ENCODE measurements at places on chromosomes 7 and 10.
A peak's percentile ranks its signal among the peaks of the same experiment; 100 is the strongest.

GRCh38 chr7:37047260-37047659 is 323.0 kb upstream of the AOAH start:
- no peak for DNase-seq

DNA sequence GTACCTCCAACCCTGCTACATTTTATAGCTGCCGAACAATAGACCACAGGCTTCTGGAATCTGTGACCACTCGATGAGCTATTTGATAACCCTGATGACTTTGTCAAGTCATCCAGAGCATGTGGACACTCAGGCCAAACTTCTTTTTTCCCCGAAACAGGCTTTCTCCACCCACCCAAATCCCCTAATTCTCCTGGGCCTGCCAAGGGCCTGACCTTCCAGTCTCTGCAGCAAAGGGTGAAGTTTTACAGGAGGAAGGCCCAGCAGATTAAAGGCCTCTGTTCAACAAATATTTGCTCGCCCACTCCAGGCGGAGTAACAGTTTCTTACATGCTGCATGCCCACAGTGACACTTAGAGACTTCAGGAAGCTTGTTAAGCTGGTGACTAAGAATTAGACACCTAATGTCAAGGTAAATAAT is 2.0 kb downstream of the JCAD start:
- no peak for DNase-seq

GRCh38 chr7:143012001-143012400 is 14.9 kb downstream of the OR9A2 start:
- DNase-seq: no peak

DNA sequence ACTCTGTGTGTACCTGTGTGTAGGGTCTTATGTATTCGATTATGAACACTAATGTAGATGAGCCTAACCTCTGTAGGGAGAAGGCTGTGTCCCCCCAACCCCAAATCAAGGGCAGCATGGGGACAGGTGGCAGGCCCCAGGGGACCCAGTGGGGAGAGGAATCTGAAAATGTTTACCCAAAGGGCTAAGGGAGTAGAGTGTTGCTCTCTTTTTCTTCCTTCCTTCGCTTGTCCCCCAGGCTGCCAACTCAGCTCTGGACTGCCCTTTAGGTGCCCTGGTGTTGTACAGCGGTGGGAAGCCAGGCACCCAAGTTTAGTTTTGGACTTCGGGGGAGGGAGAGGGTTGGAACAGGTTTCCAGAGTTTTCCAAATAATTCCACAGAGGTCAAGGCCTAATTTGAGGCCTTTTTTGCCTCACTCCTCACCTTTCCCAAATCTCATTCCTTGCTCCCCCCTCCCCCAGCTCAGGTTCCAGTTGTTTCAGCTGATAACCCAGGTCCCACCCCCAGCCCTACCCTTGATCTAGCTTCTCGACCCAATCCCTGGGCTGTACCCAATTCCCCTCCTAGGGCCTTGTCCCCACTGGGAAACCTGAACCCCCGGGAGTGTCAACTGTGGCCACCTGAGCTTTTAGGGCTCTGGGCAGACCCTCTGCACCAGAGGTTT is 9.1 kb upstream of the PAX2 start:
- DNase-seq: no peak

DNA sequence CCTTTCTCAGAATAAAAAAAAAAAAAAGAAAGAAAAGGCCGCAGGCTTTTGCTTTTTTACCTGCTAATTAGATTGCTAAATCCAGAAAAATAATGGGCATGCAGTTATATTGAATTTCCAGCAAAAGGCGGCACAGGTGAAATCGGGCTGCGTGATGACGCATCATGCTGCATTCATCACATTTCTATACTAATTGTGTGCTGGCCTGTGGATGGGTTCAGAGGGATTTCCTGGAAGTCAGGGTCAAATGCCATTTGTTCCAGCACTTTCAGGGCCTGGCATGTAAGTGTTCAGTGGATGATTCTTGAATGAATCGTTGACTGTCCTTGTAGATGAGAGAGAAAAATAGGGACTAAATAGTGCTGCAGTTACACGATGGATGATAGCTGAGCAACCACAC is 292.7 kb downstream of the CAMK1D start:
- no peak for DNase-seq

GRCh38 chr10:34826857-34827766 is 12.0 kb upstream of the PARD3 start:
- no peak for DNase-seq

DNA sequence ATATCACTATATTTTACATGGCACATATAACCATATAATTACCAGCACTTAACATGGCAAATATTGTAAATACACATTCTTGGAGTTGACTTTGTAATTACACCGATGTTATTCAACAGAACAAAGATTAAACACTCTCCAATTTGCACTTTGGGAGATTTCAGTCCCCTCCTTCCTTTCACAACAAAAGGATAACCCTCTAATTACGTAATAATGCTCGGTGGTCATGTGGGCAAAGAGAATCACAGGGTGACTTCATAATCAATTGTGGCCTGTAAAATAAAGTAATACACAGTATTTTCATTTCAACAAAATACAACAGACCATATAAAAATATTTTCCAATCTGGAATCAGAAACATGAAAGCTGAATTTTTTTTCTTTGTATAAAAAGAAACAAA is 73.2 kb downstream of the RHOBTB1 start:
- DNase-seq: no peak

GRCh38 chr7:33420311-33420940 is 291.1 kb downstream of the BBS9 start:
- DNase-seq: no peak

DNA sequence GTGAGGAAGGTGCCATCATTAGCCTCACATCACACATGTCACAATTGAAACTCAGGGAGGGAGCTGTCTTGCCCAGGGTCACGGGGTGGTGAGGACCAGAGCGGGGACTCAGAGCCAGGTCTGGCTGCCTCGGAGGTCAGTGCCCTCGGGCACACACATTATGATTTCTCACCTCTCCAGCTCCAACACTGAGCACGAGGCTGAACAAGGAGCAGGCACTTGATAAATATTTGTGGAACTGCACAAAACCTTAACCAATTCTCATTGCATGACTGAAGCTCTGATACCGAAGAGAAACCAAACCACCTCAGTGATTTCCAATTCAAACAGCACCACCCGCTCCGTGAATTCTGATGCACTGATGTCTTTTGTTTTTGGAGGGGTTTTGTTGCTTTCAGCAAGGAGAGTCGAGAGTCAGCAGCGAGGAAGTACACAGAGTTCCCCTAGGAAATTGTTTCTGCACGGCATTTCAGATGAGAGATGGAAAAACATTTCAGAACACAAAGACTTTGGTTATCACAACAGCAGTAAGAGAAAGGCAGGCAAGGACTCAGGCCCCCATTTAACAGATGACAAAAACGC is 55.3 kb upstream of the ZMIZ1 start:
- no peak for DNase-seq

GRCh38 chr10:45253183-45253914 is 62.1 kb downstream of the OR13A1 start:
- no peak for DNase-seq

GRCh38 chr7:22833113-22833855 is 10.6 kb upstream of the TOMM7 start:
- no peak for DNase-seq

- DNase-seq: no peak
Observed at GRCh38 chr10:10141782-10142382, 875.8 kb upstream of the CELF2 start.

GRCh38 chr10:20396701-20397100 is 500.4 kb downstream of the NEBL start:
- no peak for DNase-seq

GRCh38 chr7:88075216-88075615 is 141.2 kb downstream of the ADAM22 start:
- no peak for DNase-seq

DNA sequence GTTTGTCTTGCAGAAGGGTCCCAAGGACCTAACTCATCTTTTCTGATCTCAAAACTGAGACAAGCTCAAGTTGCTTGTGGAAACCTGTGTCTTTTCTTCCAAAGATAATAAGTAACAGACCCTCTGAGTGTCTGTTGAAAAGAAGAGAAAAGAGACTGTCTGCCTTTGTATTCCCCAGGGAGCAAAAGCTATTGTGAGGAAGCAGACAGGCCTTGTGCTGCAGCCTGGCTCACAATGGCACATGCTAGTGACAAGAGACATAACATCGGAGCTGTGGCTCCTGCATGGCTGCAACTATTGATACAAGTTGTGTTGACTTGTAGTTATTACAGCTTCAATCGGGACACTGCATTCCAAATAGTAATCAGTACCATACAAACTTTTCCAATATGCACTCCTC is 202.9 kb downstream of the DKK1 start:
- DNase-seq: no peak

GRCh38 chr7:139396323-139396951 is 36.7 kb downstream of the LUC7L2 start:
- no peak for DNase-seq

GRCh38 chr10:9043466-9043865 is 989.0 kb downstream of the GATA3 start:
- no peak for DNase-seq

DNA sequence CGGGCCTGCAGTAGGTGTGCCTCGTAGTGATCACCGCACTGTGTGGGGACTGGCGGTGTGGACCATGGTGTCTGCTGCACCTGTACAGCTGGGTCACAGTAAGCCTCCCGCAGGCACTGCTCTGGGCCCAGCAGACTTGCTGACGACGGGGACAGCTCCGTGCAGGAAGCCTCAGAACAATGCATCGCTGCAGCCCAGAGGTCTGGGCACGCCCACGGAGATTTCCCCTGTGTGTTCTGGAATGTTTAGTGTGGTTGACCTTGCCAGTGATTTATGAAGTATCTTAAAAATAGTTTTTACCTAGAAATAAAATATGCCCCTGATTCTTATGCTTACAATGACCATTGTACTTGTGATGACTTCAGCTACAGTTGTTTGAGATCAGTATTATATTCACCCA is 59.1 kb upstream of the ZNF32 start:
- peak; percentile 50 for DNase-seq

- DNase-seq: no peak
Observed at GRCh38 chr10:794382-794956, 105.0 kb upstream of the DIP2C start.

- no peak for DNase-seq
Observed at GRCh38 chr7:84669177-84669732, 474.7 kb upstream of the SEMA3A start.

Data from left ventricle myocardium inferior (tissue), 1 donor.